ENCODE measurements at places on chromosomes 7 and 10.

DNA sequence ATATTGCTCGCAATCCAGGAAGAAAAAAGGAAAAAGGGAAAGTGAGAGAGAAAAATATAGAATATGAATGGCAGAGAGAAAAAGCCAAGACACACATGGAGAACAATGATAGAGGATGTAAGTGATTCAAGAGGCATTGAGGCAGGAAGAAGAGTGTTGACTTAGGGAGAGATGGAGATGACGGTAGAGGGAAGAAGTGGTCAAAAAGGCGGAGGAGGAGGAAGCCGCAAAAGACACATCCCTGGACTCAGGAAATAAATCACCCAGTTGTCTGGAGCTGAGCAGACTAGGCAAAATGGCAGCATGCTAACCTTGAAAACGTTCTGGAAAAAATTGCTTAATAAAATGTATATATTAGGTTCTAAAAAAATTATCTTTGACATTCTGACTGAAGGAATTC, 17.7 kb upstream of the GPR37 start:
- no peak for DNase-seq

DNA sequence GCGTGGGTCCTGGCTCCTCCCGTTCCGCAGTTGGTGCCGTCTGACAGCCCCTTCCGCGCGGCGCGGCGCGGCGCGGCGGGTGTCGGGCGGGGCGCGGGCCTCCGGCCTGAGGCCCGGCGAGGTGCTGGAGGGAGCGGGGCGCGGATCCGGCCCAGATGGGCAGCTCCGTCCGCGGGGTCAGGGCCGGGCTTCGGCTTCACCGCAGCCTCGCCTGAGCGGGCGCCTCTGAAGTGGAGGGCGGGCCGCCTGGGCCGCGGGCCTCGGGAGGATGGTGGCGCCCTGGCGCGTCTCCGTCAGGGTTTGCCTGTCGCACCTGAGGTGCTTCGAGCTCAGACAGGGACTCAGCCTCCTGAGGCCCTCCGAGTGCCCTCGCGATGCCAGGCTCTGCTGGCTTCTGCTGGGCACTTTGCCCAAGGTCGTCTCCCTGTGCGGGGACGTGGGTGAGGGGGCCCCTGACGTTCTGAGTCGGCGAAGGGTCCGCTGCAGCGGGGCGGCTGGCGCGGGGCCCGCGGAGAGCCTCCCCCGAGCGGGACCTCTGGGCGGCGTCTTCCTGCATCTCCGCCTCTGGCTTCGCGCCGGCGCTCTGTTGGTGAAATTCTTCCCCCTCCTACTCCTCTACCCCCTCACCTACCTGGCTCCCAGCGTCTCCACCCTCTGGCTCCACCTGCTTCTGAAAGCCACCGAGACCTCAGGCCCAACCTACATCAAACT, 473 bp downstream of the ADCK2 start:
- peak; percentile 13 for DNase-seq

DNA sequence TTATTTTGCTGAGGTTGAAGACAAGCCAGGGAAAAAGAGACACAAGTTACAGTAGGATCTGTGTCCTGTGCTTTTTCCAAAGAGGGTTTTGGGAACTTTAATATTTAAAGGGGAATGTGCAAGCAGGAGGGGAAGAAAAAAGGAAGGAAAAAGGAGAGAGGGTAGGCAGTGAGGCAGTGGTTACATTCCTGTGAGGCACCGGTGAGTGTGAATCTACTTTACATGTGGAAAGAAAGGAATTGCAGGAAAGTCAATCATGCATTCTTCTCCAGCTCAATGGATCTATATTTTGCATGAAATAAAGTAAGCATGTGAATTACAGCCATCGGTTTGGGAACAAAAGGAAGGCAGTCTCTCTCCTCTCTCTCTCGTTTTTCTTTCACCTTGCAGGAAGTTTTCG, 12.6 kb upstream of the DYNC2I1 start:
- DNase-seq = no peak

DNA sequence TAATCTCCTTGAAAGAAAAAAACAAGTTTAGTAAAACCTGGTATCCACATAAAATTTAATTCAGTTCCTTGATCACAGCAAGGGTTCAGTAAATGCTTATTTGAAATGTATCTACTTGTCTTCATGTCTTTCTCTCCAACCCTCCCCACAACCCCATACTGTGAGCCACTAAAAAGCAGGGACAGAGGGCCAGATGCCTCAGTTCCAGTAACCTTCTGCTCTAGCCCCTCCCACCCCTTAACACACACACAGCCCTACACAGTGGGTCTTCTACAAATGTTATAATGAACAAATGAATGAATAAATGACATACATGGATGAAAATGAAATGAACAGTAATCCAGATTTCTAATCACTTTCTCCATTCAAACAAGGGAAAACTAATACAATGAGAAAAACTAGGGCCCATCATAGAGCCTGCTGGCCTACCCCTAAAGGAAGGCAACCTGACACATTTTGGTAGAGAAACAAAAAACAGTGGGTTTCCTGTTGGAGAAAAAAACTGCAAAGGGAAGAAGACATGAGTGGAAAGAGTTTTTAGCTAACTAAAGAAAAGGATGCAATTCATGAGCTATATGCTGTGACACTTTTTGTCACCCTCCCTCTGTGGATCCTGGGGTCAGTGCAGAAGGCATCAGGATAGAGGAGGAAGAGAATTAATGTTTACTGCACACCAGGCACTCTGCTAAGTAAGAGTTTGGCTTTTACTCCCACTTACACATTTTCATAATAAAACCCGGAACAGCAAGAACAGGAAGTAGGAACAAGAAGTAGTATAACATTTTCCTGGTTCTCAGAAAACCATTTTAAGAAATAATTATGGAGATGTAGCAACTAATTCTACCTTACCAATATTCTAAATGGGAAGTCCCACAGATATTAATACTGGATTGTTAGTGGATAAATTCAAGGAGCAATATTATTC, 38.1 kb downstream of the ELMO1 start:
- DNase-seq = no peak

GRCh38 chr10:6774406-6774805, 194.3 kb upstream of the PRKCQ start:
- DNase-seq = peak; percentile 9

All from fibroblast of villous mesenchyme (primary cell).